ENCODE measurements at places on chromosomes 13 and 19.

DNA sequence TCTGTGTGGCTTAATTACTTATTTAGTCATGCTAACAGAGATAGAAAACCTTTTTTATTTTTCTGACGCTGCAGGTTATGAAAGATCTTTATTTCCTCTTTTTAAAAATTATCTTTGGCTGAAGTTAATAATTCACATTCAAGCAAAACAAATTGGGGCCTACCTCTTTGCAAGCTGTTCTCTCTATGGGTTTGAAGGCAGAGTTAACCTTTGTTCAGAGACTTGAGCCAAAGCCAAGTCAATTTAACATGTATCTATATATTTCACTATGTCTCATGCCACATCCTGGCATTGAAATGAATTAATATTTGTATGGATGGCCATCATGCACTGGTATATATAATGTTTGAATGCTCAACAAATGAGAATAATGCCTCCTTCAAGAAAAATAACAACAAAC lies 677.3 kb upstream of the GPC6 start:
- DNase-seq: no peak
- no peaks in the 10 kb centered on the region for H3K4me1 ChIP-seq
- H3K27me3 ChIP-seq: no peaks in the 10 kb centered on the region
- H3K4me3 ChIP-seq: no peak overlapping the region

GRCh38 chr13:27147530-27148170 lies 24.0 kb downstream of the USP12 start:
- H3K36me3 ChIP-seq: no peaks in the 10 kb centered on the region
- H3K27me3 ChIP-seq: no peaks in the 10 kb centered on the region
- H3K27ac ChIP-seq: no peak overlapping the region
- H3K4me1 ChIP-seq: peaks cover 9% of the 10 kb centered on the region

DNA sequence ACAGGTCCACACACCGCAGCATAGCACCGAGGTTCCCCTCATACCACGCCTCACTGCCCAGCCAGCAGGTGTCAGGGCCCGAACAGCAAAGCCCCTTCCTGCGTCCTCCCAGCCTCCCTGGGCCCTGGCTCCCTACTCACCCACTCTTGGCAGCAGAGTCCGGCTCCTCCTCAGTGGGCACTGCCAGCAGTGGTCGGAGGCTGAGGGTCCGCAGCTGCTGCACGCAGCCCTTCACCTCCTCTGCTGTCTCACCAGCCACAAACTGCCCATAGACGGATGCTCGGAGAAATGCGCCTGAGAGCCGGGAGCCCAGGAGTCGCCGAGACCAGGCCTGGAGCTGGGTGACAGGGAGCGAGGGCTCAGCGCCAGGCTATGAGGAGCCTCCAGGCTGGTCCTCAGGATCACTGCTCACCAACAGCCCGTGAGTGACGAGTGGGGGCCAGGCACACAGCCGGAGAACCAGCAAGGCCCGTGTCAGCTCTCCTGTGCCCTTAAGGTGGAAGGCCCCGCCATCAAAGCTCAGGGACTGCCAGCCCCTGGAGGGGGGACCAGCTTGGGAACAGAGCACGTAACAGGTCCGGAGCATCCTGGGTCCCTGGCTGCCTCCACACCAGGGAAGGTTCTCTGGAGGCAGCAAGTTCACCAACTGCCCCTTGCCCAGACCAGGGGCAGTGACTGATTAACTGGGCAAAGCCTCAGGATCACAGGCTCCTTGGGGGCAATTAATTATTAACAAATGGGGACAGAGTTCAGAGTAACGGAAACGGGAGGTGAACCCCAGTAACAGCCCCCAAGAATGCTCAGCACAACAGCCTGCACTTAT lies at the start of gene PRODH2:
PRODH2 (minus strand) TSS at position 626 of the 823 bp plus-strand sequence; CDS start at position 586, 40 bp downstream.
- peaks cover 4% of the 10 kb centered on the region for H3K4me1 ChIP-seq
- peak within 1 kb of the TSS; percentile 65 for H3K27ac ChIP-seq
- no peaks in the 10 kb centered on the region for H3K36me3 ChIP-seq
- no peaks in the 10 kb centered on the region for H3K27me3 ChIP-seq
- peak; percentile 44 for DNase-seq

DNA sequence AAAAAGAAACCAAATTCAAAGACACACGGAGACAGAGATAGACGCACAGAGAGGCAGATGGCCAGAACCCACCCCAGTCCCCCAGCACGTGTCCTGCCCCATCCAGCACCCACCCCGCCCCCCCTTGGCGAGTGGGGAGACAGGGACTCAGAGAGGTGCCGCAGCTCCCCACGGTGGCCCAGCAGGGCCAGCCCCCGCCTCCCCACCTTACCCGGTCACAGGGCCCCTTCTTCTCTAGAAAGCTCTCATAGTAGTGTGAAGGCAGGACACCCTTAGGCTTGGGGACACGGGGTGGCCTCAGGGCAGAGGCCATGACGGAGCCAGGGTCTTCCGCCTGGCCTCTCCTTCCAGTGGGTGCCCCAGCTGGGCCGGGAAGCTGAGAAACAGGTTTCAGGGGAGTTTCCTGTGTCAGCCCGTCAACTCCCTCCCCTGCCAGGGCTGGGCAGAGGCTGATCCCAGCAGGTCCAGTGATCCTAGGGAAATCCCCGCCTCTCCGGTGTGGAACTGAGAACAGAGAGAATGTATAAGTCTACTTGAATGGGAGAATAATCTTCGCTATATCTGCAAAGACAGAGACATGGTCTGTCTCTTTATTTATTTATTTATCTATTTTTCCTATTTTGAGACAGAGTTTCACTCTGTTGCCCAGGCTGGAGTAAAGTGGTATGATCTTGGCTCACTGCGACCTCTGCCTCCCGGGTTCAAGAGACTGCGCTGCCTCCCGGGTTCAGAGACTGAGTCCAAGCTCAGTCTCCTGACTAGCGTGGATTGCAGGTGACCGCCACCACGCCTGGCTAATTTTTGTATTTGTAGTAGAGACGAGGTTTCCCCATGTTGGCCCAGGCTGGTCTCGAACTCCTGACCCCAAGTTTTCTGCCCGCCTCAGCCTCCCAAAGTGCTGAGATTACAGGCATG lies at the start of gene STAP2:
STAP2 (minus strand) TSS at position 387 of the 915 bp plus-strand sequence; CDS start at position 313, 74 bp downstream.
- H3K36me3 ChIP-seq: no peaks in the 10 kb centered on the region
- H3K4me1 ChIP-seq: no peaks in the 10 kb centered on the region
- no peaks in the 10 kb centered on the region for H3K27me3 ChIP-seq
- no peak within 1 kb of the TSS for H3K27ac ChIP-seq
- peak; percentile 70 for DNase-seq

DNA sequence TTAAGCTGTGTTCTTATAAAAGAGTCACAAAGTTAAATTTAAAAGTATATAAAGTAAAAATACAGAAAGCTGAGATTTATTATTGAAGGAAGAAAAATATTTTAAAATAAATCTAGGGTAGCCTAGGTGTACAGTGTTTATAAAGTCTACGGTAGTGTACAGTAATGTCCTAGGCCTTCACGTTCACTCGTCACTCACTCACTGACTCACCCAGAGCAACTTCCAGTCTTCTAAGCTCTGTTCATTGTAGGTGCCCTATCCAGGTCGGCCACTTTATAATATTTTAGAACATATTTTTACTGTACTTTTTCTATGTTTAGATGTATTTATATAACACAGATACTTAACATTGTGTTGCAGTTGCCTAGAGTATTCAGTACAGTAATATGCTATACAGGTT lies 47.4 kb downstream of the NDFIP2 start:
- no peak overlapping the region for H3K4me3 ChIP-seq
- peaks cover 5% of the 10 kb centered on the region for H3K36me3 ChIP-seq
- no peaks in the 10 kb centered on the region for H3K27me3 ChIP-seq
- DNase-seq: no peak
